ENCODE measurements at places on chromosomes 2 and 18. TPM values are rescaled to one million over a fixed set of nuclear protein-coding genes. Genes with fewer than 3 reads are reported as not detected.

Gene SPR
- polyA plus RNA-seq: 10.8 TPM

Gene SCYGR7
- not detected for polyA plus RNA-seq

GRCh38 chr2:126896471-126896870 lies 2.2 kb upstream of the TEX51 start:
- DNase-seq: no peak

DNA sequence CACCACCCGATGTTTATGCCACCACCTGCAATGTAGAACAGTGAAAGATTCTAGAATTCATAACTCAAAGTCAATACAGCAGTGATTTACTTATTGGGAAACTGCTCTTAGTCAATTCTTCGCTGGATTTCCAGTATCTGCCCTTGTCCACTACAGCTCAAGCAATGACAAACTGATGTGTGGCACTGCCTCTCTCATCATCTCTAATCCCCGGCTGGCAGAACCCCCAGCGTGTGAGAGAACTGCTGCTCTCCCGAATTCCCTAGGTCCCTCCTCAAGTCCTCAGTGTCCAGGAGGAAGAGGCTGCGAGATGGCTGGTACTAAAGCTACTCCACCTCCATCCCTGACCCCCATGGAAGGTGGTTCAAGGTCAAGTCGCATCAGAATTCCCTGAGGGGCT lies 1.6 kb downstream of the TXNL4A start:
- DNase-seq: no peak

GRCh38 chr2:122480501-122481243 lies 725.2 kb downstream of the TSN start:
- DNase-seq: no peak

Gene SALL3
- polyA plus RNA-seq: 8.8 TPM

Gene QPCT
- 9.5 TPM for polyA plus RNA-seq

- no peak for DNase-seq
Observed at GRCh38 chr2:121207494-121207893, 77.5 kb downstream of the TFCP2L1 start.
